Stimulated activated CD8-positive, alpha-beta memory T cell treated with anti-CD3 and anti-CD28 coated beads, Interleukin-2, amount 100 ng/mL, for 1 hour (primary cell): ENCODE measurements at places on chromosomes 2 and 18.

GRCh38 chr18:62792016-62792415 lies 76.7 kb downstream of the PHLPP1 start:
- DNase-seq: no peak

DNA sequence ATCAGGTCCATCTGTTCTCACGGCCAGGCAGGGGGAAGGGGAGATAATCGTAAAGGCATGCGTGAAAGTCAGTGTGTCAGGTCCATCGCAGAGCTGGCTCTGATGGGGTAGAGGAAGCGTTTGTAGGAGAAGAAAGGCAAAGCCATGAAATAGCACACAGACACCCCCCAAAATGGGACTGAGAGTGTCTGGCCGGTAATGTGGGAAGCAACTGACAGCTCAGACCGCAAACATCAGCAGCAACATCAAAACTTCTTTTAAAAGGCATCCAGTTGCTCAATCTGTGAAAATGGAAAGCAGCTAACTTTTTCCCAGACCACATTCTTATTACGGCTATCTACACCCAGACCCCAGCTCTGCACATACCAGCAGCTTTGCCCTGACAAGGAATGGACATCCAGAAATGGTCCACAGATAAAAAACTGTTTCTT lies 232.6 kb downstream of the EN1 start:
- no peak for DNase-seq

- DNase-seq: no peak
Measured at GRCh38 chr18:69958422-69958821, 10.7 kb upstream of the CD226 start.

GRCh38 chr2:226797989-226798421 lies 1.6 kb downstream of the IRS1 start:
- DNase-seq: no peak

DNA sequence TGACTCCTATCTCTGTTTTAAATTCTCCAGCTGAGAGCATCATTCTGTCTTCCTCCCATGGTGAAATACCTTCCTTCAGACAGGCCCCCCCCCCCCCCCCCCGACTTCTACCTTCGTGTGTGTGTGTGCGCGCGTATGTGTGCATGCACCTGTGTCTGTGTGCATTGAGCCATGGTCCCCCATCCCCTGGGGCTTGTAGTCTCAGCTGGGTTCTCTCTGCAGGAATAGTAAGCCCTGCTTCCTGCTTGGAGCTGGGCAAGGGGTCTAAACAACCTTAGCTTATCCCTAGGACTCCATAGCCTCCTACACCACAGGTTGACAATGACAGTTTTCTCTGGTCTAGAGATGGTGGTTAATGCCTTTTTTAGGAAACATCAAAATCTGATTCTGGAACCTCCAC lies 427.5 kb upstream of the KLHL29 start:
- DNase-seq: no peak

- DNase-seq: no peak
Measured at GRCh38 chr18:11274144-11274794, 124.9 kb upstream of the PIEZO2 start.

DNA sequence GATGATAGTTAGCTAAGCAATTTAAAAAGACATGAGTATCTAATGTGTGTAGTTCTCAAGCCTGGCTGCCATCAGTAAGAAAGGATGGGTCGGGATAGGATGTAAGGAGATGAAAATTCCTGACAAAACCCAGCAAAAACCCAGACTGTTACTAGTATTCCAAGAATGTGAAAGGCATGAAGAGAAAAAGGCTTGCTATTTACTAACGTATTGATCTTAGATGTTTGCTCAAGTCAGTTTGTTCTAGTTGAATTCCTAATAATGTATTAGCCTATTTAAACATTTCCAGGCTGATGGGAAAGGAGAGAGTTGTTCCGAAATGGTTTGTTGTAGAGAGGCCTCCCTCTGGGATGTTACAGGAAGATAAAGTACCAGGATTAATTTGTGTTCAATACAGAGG lies 88.2 kb downstream of the ZNF532 start:
- no peak for DNase-seq
